ENCODE measurements at places on chromosomes 1 and 21.
A peak's percentile ranks its signal among the peaks of the same experiment; 100 is the strongest.

GRCh38 chr1:58724483-58724882 is 24.6 kb upstream of the MYSM1 start:
- DNase-seq: no peak

DNA sequence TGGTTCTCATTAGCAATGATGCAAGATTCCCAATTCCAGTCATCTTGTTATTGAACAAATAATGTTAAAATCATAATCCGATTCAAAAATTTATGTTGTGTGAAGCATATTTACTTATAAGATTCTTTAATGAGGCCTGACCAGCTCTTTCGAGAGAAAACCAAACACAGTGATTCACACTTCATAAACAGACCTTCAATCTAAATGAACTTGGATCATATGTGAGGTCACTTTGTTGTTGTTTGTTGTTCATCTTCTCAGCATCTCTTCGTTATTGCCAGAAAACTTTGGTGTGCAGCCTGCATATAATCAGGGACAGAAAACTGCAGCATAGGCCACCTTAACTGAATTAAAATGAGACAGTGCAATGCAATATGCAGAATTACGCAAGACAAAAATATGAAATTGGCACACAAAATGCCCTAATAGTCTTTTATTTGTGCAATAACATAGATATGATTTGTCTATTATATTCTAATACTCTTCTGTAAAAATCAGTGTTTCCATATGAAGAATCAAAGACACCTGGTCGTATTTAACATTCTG is 30.1 kb downstream of the NCAM2 start:
- no peak for DNase-seq

GRCh38 chr1:164950541-164950986 is 391.6 kb downstream of the PBX1 start:
- DNase-seq: no peak

DNA sequence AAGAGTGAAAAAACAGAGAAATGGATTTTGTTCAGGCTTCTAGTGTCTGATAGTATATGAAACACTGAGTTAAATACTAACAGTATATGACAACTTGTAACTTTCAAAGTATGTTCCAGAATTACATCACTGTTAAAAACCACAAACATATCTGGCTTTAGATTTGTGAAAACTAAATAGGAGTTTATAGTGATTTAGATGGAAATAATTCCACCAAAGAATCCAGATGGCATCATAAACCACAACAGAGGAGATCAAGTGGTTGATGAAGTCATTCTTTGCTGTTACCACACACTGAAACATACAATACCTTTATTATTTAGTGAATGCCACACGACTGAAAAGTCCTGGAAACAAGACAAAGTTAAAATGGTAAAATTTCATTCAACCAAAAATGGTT is 37.2 kb downstream of the ALG14 start:
- no peak for DNase-seq

DNA sequence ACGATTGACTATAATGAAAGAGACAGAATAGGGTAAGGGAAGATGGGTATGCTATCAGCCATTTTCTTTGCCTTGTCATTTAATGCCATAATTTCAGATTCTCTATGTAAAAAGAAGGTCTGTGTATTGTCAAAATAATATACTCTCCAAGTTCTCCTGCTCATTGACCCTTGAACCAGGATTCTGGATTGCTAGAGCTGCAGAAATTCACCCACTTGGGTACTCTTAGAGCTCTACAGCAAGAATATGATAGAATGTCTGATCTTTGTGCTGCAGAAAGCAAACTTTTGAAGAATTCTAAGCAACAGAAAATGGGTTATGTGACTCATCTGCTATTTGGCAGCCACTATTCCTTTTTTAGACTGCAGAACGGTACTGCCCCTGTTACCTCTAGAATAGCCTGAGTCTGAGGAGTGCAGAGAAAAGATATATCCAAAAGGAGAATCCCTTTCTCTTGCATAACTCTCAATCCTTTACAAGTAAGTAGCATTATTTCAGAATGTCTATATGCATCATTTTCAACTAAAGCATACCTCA is 78.2 kb upstream of the TENT5C start:
- no peak for DNase-seq

DNA sequence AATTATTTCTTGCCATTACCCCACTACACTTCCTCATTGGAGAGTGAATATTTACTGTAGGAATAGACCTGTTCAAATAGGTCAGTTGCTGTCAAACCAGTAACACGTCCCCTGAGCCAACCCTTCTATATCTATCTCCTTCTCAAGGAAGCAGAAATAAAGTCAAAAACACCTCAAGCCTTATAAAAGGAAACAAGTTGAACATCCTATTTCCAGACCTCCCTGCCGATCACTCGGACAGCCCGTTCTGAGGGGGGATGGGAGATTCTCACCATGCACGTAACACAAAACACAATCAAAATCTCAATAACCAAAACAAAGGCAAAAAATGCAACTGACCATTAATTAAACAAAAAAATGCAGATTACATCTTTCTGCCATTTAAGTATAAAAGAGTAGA is 121.5 kb upstream of the KRTAP19-8 start:
- DNase-seq: no peak

GRCh38 chr1:201648907-201649721 is 110.2 kb downstream of the NAV1 start:
- DNase-seq: no peak

- no peak for DNase-seq
These were observed 149.6 kb downstream of the SEC16B start for GRCh38 chr1:177820213-177820612.

DNA sequence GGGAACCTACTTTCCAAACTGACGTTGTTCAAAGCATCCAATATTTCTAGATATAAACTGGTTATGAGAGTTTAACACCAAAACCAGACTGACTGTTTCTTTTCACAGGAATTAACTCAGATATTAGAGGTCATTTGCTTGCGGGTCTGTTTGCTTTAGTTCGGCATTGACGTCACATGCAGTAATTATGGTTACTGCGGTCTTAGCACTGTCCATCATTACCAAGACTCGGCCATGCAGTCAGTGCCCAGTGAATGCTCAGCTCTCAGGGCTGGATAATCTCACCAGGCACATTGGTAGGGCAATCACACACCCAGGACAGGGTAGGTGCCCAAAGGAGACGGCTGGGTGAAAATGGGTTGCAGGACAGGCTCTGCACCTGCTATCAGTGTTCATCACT is 9.9 kb upstream of the F3 start:
- no peak for DNase-seq

DNA sequence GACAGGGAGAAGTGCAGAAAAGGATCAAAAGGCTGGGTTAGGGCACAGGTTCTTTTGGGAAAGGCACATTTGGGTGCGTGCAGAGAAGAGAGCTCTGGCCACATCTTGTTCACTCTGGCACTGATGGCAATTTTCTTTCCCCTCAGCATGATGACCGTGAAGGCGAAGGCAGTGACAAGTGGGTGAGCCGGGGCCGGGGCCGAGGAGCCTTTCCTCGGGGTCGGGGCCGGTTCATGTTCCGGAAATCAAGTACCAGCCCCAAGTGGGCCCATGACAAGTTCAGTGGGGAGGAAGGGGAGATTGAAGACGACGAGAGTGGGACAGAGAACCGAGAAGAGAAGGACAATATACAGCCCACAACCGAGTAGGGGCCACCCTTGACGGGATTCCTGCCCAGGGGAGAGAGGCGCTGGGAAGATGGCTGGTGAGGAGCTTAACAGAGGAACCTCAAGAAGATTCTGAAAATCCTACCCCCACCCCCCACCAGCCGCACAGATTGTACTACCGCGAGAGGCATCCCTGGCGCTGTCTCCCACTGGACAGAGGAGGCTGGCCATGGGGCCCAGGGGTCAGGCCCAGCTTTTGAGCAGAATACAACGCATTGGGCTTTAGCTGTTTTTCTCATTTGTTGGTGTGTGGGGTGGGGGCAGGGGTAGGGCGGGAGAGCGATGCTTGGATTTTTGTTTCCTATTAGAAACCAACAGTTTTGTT is 2.4 kb upstream of the SH3D21 start:
- no peak for DNase-seq

GRCh38 chr1:231665101-231665500 is 38.5 kb downstream of the DISC1 start:
- DNase-seq: no peak

DNA sequence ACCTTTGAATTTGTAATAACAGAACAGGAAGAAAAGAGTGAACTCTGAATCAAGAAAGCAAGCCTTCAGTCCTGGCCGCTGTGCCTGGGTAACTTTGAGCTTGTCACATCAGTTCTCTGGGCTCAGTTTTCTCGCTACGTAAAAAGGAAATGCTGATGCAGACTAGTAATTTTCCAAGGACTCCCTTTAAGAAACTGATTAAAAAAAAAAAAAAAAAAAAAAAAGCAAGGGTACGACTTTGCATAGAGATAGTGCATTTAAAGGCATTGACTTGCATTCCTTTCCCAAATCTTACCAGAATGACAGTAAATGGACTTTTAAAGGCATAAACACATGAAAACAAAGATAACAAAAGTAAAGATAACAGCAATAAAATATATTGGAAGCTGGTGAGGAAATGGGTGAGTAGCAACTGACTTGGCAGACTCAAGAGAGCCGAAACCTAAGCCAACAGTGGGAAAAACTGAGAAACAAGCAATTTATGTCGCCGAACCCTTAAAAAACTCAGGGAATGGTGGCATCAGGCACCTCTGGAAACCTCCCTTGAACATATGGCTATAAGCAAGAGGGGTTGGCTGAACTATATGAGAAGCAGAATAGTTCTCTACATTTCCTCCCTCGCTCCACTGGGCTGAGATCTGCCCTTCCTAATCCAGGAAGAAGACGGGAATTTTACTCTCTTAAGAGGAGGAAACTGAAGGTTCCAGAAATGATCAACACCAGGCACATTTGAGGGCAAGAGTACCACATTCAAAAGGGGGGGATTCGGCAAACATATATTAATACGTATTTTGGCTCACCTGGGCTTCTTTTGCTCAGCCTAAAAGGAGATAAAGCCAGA is 189.2 kb downstream of the CDC7 start:
- DNase-seq: no peak

DNA sequence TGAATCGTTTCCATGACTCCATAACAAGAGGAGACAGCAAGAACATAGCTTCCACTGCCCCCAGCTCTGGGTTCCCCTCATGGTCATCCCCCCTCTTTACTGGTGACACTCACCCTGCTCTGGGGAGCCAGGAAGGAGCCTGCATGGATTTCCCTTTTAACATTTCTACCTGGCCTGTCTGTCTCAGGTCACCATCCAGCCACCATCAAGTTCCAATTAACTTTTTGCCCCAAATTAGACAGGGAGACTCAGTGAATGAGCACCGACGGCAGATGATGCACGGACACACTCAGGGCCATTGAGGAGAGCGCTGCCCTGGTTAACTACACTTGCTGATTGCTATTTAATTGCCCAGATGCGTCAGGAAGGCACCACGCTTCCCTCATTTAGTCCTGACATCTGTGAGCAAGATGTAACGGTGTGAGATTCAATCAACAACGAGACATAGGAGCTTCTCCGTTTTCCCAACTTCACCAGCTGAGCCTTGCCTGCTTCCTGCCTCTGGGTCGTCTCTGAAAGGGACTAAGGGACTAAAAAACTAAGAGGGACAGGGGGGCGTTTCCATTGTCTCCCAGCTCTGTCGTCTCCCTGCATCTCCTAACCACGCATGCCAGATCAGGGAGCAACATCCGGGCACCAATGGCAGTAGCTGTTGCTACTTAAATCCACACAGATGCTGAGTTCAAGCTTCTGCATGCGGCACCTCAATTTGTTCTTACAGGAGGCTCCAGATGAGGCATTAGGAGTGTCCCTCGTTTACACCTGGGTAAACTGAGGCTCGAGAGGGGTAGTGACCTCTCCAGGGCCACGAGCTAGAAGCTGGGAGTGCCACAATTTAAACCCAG is 426.7 kb downstream of the NPHP4 start:
- no peak for DNase-seq

DNA sequence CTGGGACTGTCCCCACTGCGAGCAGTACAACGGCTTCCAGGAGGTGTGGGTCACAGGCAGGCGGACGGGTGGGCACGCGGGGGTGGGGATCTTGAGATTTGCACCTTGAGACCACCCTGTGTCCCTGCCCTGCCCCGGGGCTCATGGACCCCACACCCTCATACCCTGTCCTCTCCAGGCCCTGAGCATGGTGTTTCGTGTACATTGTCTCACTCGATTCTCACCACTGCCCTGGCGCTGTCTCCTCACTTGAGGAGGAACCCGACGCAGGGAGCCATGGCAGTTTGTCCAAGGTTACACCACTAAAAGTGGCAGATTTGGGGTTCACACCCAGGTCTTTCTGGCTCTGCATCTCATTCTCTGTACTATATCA is 7.2 kb downstream of the TMEM201 start:
- no peak for DNase-seq

DNA sequence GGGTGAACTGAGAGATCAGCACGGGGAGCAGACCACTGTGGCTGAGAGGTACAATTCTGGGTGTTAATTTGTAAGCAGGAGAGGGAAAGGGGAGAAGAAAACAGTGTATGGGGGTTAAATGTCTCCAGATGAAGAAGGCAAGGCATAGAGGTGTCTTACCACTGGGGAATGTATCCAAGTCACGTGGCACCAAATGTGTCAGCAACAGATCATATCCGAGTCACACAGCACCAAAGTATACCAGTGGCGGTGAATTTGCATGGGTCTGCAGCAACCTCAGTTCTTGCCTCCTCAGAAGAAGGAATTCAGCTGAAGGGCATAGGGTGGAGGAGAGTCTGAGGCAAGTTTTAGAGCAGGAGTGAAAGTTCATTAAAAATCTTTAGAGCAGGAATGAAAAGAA is 21.2 kb upstream of the SYCP1 start:
- DNase-seq: no peak

DNA sequence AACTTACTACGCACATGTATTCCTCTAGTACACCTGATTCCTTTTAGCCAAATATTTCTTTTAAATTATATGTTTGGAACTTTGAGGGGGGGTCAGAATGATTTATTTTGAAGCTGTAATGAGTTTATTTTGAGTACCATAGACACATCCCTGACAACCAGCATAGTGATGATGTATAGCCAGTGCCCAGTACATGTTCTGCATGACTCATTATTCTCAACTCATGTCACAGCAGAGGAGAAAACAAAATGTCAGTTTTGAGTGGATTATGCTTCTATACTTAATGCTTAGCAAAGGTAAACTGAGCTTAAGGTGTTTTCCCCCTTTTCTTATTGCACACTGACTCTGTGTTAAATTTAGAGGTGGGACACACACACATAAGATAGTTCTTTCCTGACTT is 22.4 kb upstream of the LEPR start:
- no peak for DNase-seq

DNA sequence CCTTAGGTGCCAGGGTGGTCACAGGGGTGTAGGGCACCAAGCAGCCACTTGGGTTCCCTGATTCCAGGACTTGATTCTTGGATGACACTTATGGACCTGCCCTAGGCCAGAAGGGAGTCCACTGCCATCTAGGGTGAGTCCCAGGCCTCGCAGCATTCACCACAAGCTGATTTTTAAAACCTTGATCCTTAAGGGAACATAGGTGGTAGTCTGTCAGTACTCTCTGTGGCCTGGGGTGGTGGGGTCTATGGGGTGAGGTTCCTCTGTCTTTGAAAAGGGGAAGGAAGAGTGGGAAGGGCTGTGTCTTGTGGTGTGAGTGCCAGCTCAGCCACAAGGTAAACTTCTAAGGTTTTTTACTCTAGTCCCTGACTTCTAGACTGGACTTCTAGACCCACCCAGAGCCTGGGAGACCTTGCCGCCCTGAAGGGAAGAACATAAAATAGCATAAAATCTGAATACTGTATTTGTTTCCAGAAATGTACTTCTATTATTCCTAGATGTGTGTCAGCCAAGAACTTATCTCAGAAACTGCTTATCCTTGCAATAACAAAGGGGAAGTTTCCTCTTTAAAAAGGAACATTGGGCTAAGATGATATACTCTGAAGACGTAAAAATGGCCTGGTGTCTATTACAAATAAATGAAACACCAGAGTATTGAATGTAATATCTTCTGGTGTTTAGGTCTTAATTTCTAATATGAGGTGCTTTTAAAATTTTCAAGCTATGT is 757.3 kb downstream of the LTN1 start:
- DNase-seq: peak; percentile 47
